Endodermal cell (in vitro differentiated cells): ENCODE measurements at places on chromosomes 12 and 14. TPM values are rescaled to one million over a fixed set of nuclear protein-coding genes. Genes with fewer than 3 reads are reported as not detected.

- H3K4me3 ChIP-seq, result no peak overlapping the region
- H3K27ac ChIP-seq, result no peak overlapping the region
- H3K36me3 ChIP-seq, result no peaks in the 10 kb centered on the region
- no peak for DNase-seq
- H3K4me1 ChIP-seq, result no peaks in the 10 kb centered on the region
Measured at GRCh38 chr12:7021956-7022355, 3.7 kb upstream of the LPCAT3 start.

DNA sequence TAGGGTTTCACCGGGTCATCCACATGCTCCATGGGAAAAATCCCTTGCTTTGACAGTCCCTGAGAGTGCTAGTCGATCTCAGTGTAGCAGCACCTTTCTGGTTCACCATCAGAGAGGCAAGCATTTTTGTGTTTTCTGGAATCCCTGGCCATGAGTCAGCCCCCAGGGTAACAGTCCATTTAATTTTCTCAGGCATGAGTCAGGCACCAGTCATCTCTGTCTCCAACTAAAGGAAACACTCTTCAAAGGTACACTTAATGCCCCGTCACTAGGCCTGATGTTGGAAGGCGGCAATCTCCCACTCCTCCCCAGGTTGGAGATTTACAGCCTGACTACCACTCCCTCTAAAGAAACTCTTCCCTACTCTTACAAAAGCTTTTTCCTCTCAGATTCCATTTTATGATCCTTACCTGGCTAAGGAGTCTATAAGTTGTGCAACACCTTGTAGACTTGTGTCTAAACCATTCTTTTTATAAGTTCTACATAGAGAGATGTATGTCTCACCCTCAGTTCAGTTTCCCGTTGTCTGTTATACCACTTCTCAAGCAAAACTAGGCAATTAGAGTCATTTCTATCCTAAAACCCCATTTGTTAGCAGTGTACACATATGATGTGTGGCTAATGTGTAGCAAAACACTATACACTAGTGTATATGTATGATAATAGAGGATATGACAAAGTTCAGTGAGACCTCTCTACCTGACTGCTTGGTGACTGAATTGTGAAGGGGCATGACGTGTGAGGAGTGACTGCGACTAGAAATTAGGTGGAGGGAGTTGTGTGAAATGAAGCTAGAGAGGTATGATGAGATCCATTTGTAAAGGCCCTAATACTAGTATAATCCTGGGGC lies 24.6 kb downstream of the TMEM19 start:
- DNase-seq, result no peak
- no peaks in the 10 kb centered on the region for H3K36me3 ChIP-seq
- H3K4me3 ChIP-seq, result no peak overlapping the region

The LTBP2 gene
- total RNA-seq, result 2.9 TPM in 2 replicates

GRCh38 chr12:6062757-6063735 lies 61.4 kb downstream of the VWF start:
- no peak overlapping the region for H3K4me3 ChIP-seq
- peak; percentile 94 for DNase-seq
- H3K27ac ChIP-seq, result no peak overlapping the region
- peaks cover 11% of the 10 kb centered on the region for H3K4me1 ChIP-seq

The KRT6B gene
- not detected in 2 replicates for total RNA-seq
